ENCODE measurements at places on chromosomes 11 and 22. TPM values are rescaled to one million over a fixed set of nuclear protein-coding genes. Genes with fewer than 3 reads are reported as not detected.

The LRRN4CL gene
- total RNA-seq = 29.9 TPM

The RIBC2 gene
- total RNA-seq = not detected

The MMP1 gene
- total RNA-seq = not detected

DNA sequence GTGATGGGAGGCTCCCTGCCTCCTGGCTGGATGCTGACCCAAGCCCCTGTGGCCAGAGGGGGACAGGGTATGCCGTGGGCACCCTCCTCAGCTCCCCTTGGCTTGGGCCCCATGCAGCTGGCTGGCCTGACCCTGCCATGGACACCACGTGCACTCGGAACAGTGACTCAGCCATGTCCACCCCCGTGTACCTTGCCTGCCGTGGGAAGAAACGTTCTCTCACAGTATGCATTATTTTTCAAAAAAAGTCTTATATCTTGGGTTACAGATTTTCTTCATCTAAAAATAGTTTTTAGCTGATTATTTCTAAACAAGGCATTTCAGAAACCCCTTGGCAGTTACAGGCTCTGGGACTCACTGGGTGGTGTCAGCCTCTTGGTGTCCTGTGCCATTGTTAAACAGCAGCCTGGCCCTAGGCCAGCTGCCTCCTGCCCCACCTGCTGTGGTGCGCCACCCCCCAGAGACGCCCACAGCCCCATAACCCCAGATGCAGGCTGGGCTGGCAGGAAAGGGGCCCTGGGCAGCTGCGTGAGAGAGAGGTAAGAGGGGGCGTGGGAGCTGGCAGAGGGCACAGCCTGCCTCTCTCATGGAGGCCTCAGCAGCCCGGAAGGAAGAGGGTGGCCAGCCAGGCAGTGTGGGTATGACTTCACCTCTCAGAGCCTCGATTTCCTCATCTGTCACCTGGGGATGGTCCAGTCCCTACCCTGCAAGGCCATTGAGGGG lies 99.8 kb downstream of the MORC2 start:
- no peak for DNase-seq

GRCh38 chr22:23565305-23565914 lies 14.7 kb downstream of the IGLL1 start:
- DNase-seq = no peak

GRCh38 chr11:128694618-128695481 lies 978 bp downstream of the FLI1 start:
- no peak for DNase-seq

DNA sequence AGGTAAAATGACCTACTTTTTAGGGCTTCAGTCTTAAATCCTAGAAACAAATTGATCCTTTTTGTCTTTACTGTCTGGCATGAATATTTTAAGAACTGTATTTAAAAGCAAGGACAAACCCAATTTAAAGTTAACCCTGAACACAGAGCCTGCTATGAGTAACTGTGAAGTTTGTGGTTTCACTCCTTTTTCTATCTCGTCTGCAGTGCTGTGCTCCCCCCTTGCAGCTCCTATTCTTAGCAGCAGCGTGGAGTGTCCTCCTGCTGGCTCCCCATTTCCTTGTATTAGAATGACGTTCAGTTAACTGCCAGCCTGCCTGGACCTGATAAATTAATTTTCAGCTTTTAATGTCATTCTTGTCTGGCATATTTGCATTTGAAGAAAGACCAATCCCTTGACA lies 40.0 kb upstream of the LRRC4C start:
- DNase-seq = no peak

DNA sequence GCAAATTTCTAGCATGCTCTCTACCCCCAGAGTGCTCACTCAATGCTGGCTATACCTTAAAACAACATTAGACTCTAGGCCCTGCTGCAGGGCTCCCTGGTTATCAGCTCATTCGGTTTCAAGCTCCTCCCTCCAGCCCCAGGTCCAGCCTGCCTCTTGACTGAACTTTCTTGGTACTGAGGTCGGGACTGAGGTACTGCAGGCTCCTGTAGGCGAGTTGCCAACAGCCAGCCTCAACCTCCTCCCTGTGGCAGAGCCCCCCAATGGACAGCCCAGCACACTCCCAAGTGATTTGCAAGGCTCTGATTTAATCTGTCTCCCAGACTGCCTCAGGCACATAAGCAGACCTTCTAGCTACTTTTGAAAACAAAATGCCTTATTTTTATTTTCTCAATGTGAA lies 73.6 kb upstream of the EIF3M start:
- DNase-seq = no peak

DNA sequence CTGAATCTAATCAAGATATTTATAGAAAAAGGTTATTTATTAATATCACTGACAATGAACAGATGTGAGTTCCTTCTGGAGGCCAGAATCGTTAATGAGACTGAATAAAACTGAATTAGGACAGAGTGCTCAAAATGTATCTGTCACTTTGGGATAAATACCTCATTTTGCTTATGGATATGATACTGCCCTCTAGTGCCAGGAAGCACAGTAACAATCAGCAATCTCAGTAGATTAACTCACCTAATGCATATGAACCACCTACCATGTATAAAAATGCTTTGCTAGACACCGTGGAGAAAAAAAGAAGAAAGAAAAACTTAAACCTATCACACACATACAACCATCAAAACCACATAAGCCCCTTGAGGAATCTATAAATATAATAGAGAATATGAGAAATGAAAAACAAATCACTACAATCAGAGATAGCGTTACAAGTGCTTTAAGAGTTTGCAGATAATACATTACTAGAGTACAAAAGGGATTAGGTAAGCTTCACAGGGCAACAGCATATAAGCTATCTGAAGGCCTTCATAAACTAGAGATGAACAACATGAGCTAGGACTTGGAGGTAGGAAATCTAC lies 117.4 kb downstream of the SGSM3 start:
- no peak for DNase-seq

DNA sequence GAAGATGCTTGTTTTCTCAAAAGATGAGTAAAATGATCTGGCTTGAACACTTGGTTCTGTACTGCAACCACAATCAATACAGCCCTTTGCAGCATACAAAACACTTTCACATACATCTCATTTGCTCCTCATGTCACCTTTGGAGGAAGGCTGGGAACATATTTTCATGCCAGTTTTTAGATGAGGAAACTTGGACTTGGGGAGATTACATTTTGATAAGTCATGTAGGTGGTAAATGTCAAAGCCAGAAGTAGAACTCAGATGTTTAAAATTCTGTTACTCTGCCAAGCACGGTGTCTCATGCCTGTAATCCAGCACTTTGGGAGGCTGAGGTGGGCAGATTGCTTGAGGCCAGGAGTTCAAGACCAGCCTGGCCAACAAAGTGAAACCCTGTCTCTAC lies 121.8 kb downstream of the MICAL2 start:
- DNase-seq = no peak

DNA sequence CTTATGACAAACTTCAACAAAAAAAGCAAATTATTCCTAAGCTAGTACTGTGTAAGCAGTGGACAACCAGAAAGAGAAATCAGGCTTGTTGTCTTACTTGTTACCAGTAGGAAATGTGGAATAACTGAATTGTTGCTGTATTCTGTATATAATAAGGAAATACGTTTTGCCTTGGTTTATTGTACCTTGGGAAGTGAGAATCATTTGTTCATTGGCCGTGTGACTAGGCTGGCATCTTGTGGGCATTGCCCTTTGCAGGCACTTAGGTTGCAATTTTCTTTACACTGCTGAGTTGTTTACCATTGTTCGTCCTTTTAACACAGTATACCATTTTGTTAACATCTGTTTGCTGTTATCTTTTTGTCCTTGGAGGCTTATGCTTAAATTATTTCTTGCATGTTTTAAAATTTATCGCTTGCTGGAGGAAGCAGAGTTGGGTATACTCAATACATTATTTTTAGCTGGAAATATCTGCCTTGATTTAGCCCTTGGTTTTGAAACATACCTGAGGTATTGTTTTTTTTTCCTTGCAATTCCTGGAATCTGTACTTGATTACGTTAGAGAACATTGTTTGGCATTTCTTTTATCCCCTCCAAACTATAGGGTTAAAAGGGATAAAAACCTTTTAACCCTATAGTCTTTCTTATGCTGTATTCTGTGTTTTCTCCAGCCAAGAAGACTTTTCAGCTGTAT lies 109.3 kb downstream of the DDX10 start:
- no peak for DNase-seq

DNA sequence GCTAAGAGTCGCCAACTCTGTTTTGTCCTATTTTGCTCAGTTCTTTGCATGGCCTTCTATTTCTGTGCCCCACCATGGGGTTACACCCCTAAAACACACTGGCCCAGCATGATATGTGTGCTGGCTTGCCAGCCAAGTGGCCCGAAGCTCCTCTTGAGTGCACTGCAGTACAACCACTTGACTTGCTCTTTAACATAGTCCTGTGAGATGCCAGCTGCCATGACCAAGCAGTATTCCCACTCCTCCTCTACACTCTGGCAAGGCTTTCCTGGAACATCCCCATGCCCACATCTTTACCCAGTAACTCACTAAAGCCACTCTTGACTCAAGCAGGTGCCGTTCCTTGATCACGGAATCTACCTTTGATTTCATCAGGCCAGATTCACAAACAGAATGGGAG lies 102.9 kb upstream of the GAL start:
- no peak for DNase-seq

- no peak for DNase-seq
These were observed 17.8 kb downstream of the FIBIN start for GRCh38 chr11:27011560-27012233.

GRCh38 chr11:43644621-43645299 lies 35.8 kb upstream of the HSD17B12 start:
- no peak for DNase-seq

GRCh38 chr11:21072558-21072957 lies 403.2 kb downstream of the NELL1 start:
- DNase-seq = no peak

DNA sequence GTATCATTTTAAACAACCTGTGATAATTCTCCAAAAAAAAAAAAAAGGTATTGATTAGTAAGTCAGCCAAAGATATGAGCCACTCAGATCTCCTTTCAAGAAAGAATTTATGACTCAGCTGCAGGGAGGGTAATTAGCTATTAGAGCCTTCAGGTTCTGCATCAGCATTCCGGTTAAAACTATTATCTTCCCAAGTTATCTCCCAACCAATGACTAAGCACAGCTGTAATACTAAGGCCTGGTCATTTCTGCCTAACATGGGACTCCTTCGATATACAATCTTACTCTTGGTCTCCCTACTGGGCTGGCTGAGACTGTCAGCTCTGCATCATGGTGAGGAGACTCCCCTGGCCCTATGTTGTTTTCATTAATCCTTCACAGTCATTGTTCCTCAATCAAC lies 60.4 kb downstream of the SBF2 start:
- no peak for DNase-seq

DNA sequence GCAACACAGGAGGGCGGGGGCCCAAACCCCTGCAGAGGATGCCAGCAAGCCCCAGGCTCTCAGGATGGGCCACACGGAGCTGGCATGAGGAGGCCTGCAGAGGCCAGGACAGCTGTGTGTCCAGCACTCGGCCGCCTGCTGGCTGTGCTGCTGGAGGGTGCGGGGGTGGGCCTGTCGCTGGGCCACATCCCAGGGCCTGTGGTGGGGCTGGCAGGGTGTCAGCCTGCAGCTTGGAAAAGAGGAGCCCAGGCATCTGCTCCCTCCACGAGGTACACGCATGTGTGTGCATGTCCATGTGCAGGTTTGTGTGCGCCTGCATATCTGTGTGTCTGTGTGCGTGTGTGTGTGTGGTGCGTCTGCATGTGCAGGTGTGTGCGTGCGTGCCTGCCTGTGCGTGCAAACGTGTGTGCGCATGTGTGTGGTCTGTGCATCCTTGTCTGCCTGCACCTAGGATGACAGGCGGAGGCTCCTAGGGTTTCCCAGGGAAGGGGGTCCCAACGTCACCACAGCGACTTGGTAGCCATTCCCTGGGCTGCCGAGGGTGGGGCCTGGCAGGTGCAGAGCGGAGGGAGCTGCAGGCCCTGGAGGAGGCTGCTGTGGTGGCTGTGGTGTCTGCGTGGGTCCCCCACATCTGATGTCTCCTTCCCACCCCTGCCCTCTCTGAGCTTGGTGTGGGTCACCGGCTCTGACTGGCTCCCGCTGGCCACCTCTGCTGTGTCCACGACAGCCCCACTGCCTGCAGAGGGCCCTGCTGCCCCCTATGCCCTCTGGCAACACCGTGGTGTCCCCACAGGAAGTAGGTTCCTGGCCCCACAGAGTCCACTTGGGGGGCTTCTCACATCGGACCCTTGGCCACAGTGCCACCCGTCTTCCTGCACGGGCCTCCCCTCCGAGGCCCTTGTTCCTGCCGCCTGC lies 17.1 kb downstream of the BRSK2 start:
- no peak for DNase-seq

GRCh38 chr11:121372028-121372427 lies 79.5 kb downstream of the SC5D start:
- no peak for DNase-seq

DNA sequence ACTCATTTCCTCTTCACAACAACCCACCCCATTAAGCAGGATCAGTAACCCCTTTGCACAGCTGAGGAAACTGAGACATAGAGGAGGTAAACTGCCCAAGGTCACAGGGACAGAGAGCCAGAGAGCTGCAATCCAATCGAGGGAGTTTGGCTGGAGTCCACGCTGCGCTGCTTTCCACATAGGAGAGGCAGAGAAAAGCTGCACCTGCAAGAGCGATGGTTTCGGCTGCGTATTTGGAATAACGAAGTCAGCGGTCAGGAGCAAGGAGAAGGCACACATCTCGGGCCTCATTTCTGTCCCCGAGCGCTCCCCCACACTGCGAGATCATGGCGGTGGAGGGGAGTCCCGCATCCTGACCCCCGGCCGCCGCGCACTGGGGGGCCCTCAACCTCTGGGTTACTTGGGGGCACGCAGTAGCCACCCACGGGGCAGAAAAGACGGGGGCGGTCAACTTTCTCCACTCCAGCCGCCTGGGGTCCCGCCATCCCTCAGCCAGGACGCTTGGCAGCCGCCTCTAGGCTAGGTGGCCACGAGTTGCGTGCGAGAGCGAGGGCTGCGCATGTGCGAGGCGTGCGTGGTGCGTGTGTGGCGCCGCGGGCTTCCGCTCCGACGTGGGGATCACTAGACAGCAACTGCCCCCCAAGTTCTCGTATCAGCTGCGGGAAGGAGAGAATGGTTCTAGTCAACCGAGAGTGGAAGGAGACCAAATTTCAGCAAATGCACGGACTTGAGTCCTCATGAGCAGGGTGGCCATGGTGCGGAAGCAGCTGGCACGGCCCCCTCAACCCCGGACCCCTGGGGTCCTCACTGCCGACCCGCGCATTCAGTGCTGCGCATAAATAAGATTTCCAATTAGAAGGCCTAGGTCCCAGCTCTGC lies 42.3 kb upstream of the CLDN5 start:
- no peak for DNase-seq

DNA sequence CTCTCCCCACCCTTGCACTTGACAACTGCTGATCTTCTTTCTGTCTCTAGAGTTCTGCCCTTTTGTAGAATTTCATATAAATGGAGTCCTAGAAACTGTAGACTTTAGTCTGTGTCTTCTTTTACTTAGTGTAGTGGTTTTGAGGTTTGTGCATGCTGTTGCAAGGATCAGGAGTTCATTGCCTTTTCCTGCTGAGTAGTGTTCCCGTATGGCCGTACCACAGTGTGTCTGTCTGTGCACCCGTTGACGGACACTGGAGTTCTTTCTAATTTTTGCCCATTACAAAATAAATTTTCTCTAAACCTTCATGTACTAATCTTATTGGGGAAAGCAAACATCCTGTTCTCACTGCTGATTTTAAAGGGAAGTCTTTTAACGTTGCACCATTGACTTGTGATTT lies 138.1 kb downstream of the TBC1D22A start:
- no peak for DNase-seq

Data from esophagus muscularis mucosa (tissue), 4 donors.